Skeletal muscle cell (primary cell): ENCODE measurements at places on chromosomes 6 and 20.

DNA sequence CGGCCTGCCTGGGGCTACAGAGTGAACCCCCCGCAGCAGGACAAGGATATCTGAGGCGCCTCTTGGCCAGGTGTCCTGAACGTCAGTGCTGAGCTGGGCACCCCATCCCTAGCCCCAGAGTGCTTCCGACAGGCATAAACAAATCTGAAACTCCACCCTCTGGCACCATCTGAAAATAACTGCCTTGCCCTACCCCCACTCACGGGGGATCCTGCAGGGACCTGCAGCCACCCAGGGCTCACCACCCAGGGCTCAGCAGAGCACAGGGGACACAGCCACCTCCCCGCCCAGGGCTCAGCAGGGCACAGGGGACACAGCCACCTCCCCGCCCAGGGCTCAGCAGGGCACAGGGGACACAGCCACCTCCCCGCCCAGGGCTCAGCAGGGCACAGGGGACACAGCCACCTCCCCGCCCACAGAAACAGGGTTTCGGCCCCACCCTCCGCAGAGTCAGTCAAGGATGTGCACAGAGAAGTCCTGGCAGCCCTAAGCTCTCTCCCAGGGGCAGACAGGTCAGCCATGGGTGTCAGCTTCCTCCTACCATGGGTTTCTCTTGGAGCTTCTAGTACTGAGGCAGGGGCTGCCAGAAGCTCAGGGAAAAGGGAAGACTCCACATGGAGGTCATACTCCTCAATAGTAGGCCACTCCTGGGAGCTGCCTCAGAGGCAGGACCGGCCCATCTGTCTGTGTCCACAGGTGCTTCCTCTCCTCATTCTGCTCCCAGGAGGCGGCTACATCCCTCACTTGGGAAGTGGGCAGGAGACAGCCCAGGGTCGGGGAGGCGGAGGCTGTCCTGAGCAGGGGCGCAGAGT, 4.6 kb downstream of the UCKL1 start:
- no peak for DNase-seq

DNA sequence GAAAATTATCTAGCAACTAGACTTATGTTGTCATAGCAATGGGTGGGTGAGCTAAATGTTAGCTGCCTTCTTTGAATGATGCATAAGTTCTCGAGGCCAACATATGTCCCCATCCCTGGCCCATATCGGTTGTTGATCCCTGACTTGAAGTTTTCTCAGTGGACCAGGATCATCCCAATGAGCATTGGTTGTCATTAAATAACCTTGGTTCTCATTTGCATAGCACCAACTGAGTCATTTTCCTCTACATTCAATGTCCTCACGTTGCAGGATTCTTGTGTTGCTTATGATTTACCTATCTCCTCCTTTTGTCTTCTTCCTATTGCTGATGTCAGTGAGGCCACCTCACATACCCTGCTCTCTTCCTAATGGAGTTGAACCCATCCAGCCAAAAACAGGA, 12.1 kb upstream of the AHCY start:
- DNase-seq, result no peak

- DNase-seq, result peak; percentile 72
Observed at GRCh38 chr20:32327087-32327681, 30.9 kb upstream of the ASXL1 start.

DNA sequence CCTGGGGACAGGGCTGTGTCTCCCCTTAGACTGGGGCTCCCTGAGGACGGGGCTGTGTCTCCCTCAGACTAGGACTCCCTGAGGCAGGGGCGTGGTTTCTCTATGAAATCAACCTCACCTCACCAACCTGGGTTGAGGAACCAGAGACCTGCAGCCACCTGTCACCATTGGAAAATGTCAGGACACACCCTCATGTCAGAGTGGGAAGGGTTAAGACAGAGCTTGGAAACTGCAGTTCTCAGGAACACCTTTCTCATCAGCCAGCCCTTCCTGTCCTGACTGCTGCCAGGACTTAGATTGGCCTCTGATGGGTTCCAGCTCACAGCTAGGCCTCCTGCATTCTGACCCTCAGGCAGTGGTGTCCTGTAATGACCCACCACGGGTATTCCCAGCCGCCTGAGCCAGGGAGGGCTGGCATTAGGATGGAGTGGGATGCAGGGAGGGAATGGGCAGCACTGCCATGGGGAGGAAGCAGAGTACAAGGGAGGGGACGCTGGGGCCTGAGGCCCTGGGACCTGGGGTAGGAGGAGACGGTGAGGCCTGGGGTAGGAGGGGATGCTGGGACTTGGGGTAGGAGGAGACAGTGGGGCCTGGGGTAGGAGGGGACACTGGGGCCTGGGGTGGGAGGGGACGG, 76.3 kb downstream of the MRPL14 start:
- DNase-seq, result no peak

- no peak for DNase-seq
Observed at GRCh38 chr6:84416043-84416657, 188.7 kb upstream of the CEP162 start.

DNA sequence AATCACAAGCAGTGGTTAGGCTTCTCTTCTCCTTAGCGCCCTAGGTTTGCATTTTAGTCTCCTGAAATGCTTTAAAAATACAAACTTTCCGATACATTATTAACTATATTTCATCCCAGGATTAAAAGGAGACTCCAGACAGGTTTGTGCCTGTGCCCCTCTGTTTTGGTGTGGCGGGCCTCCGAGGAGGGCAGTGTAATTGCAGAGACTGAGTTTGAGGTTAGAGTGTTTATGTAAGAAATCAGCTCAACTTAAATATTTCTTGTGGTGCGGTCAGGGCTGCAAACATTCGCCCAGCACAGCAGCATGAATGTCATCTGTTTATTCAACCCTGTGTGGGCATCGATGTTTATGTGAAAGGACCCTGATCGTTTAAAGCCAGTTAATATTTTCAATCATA, 130.4 kb upstream of the AKAP12 start:
- no peak for DNase-seq

DNA sequence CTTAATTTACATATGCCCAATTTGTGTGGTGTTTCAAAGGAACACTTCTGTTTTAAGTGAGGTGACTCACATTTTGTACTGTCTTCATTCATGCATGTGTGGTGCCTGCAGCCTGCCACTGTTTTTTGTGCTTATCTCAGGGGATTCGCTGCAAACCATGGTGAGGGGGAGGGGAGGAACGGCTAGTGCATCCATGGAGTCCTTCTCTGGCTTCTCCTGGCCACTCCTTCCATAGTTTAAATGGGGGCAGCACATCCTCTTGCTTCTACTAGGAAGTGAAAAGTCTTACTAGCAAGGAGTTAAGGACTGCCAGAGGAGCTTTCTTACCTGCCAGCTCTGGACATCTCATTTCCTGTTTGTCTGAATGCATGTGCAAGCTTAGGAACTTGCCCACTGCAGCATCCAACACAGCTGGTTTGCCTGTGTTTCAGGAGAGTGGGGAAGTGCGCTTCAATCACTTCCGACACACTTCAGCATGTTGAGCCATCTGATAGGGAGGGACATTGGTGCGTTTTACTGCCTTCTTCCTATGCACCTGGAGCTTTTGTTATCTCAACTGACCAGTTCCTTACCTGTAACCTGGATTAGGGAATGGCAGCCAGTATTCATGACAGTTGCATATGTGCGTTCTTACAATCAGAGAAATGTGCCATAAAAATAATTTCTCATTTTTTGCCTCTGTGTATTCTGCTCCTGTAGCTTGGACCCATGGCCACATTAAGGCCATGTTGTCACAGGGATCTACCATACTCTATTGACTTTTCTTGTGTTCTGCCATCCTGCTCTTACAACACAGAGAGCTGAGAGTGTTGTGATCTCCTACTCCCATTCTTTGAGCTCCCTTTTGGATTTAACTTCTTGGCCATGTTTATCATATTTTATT, 211.3 kb downstream of the ARID1B start:
- no peak for DNase-seq

DNA sequence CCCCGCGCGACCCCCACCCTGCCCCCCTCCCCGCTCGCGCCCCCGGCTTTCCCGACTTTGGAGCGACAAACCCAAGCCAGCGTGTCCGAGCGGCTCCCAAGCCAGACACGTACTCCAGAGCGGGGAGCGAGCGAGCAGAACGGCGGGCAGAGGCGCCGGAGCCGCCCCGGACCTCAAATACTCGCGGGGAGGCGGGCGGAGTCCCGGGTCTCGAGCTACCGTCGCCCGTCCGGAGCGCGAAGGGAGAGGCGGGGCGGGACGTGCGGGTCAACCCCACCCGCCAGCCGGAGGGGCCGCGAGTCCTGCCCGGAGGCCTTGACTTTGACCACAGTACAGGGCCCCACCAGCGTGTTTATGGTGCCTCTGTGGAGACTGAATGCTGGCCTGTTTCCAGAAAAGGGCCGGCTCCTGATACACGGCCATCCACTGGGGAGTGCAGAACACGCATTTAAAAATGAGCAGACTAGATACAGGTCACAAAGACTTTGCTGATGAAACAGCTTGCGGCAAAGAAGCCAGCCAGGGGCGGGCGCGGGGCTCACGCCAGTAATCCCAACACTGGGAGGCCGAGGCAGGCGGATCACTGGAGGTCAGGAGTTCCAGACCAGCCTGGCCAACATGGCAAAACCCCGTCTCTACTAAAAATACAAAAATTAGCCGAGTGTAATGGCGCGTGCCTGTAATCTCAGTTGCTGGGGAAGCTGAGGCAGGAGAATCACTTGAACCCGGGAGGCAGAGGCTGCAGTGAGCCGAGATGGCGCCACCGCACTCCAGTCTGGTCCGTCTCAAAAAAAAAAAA, at the start of gene SERPINB6:
TSS of gene SERPINB6 (minus strand) at position 148 of the 799 bp plus-strand sequence. CDS start 12,235 bp downstream, outside the sequence.
- DNase-seq, result no peak
